Breast epithelium (tissue), 4 donors: ENCODE measurements at places on chromosomes 11 and 22. TPM values are rescaled to one million over a fixed set of nuclear protein-coding genes. Genes with fewer than 3 reads are reported as not detected.

The CEND1 gene
- total RNA-seq = not detected

The TESMIN gene
- total RNA-seq = 9.8 TPM

The IGLL1 gene
- not detected for total RNA-seq

The STT3A gene
- total RNA-seq = 70.2 TPM

The CENPM gene
- total RNA-seq = 2.9 TPM

The CWF19L2 gene
- total RNA-seq = 28.2 TPM

The EIF3M gene
- 398 TPM for total RNA-seq

The CCDC81 gene
- 1.2 TPM for total RNA-seq

The BIRC3 gene
- total RNA-seq = 10.8 TPM

The CDC42BPG gene
- total RNA-seq = not detected

The TRIM29 gene
- total RNA-seq = 58.7 TPM

The IL10RA gene
- total RNA-seq = 13.3 TPM

The HTR3A gene
- total RNA-seq = not detected

The SMIM38 gene
- total RNA-seq = 2.6 TPM

The LDHAL6A gene
- total RNA-seq = not detected

The PRSS23 gene
- total RNA-seq = 33.0 TPM

The MISFA gene
- total RNA-seq = 2.6 TPM

The YPEL1 gene
- total RNA-seq = 8.5 TPM

The GRIA4 gene
- 14.1 TPM for total RNA-seq

The OR52A5 gene
- total RNA-seq = not detected

The ARHGAP8 gene
- 9.8 TPM for total RNA-seq

The NCF4 gene
- total RNA-seq = 13.4 TPM

The OR52J3 gene
- total RNA-seq = not detected

The PGA3 gene
- total RNA-seq = 3.7 TPM

The BBOX1 gene
- total RNA-seq = 61.0 TPM

The GANAB gene
- 114 TPM for total RNA-seq

The PATE4 gene
- not detected for total RNA-seq

The BIK gene
- total RNA-seq = 22.6 TPM

The KCNK4 gene
- not detected for total RNA-seq

The FBLN1 gene
- total RNA-seq = 267 TPM

The CCDC88B gene
- total RNA-seq = 3.3 TPM

The SOX6 gene
- 7.9 TPM for total RNA-seq

The GLYAT gene
- 15.8 TPM for total RNA-seq

The GUCD1 gene
- total RNA-seq = 89.6 TPM

The TMEM151A gene
- 0.16 TPM for total RNA-seq

The PLAAT4 gene
- total RNA-seq = 95.3 TPM

The OR51E1 gene
- 0.32 TPM for total RNA-seq

The CD6 gene
- 0.80 TPM for total RNA-seq

The ADAMTS15 gene
- total RNA-seq = 21.9 TPM

The LMO2 gene
- 19.5 TPM for total RNA-seq

The VSTM5 gene
- 0.29 TPM for total RNA-seq

The GATD1 gene
- total RNA-seq = 17.4 TPM

The NPTXR gene
- total RNA-seq = 4.6 TPM

The TIMP3 gene
- 290 TPM for total RNA-seq

The GLB1L2 gene
- total RNA-seq = 3.4 TPM

The PGM2L1 gene
- total RNA-seq = 13.5 TPM

The CD3E gene
- total RNA-seq = 6.0 TPM

The MEI1 gene
- total RNA-seq = 1.3 TPM
